ENCODE measurements at places on chromosomes 2 and 18. TPM values are rescaled to one million over a fixed set of nuclear protein-coding genes. Genes with fewer than 3 reads are reported as not detected.
A peak's percentile ranks its signal among the peaks of the same experiment; 100 is the strongest.

DNA sequence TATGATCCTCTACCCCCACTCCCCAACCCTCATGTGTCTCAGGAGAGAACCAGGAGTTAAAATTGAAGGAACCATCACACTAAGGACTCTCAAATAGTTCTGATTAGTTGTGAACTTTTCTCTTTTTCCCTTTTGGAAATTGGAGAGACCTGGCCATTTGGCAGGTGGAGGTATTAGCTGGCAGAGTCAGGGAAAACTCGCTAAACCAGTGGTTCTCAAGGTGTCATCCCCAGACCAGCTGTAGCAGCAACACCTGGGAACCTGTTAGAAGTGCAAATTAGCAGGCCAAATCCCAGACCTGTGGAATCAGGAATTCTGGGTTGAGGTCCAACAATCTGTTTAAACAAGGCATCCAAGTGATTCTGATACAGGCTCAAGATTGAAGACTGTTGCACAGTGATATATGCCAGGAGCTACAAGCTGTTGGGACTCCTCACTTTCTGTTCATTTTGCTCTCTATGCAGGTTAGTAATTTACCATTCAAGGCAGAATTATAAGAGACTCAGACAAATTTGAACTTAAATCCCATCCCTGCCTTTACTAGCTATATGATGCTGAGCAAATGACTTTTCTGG, 2.8 kb upstream of the TMEM131 start:
- no peak overlapping the region for H3K4me3 ChIP-seq
- no peaks in the 10 kb centered on the region for H3K27me3 ChIP-seq
- no peak for DNase-seq
- H3K4me1 ChIP-seq = peaks cover 12% of the 10 kb centered on the region

- H3K27me3 ChIP-seq = no peaks in the 10 kb centered on the region
- H3K4me3 ChIP-seq = no peak overlapping the region
- no peak overlapping the region for H3K27ac ChIP-seq
- H3K36me3 ChIP-seq = no peaks in the 10 kb centered on the region
- no peaks in the 10 kb centered on the region for H3K4me1 ChIP-seq
- no peak for DNase-seq
These were observed 757.6 kb downstream of the NR4A2 start for GRCh38 chr2:155574941-155575340.

LAMA1 gene
- 0.67 TPM for total RNA-seq

FARP2 gene
- total RNA-seq = 30.9 TPM

- no peak for DNase-seq
- no peak overlapping the region for H3K27ac ChIP-seq
- no peaks in the 10 kb centered on the region for H3K36me3 ChIP-seq
- no peaks in the 10 kb centered on the region for H3K27me3 ChIP-seq
- no peaks in the 10 kb centered on the region for H3K4me1 ChIP-seq
These were observed 19.3 kb downstream of the TTC39C start for GRCh38 chr18:24033641-24034412.

DNA sequence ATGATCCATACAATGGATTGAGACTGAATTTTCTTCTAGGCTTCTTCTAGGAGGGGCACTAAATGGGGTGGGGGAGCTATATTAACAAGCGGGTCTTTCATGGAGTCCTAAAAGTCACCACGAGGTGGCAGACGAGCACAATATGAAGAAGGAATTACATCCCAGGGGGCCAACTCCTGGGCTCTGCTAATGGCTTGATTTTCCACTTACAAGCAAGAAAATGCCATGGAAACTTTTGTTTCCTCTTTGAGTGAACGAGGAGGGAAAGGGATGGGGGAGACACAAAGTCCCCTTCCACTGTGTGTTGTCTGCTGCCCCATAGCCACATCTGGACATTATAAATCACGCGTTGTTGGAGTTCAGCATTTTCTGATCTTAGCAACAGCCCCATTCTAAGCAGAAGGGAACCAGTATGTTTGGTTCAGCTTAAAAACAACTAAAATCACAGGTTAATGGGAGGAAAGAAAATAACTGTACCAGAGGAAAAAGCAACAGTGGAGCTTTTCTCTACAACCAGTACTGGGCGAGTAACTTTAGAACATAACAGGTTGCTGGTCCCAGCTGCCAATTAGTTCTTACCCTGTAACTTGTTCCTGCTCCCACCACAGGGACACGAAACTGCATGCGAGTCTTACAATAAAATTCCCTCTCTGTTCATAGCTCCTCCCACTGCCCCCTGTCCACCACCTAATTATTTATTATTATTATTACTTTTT, 285.0 kb upstream of the PARD3B start:
- H3K27ac ChIP-seq = no peak overlapping the region
- no peaks in the 10 kb centered on the region for H3K36me3 ChIP-seq
- no peaks in the 10 kb centered on the region for H3K27me3 ChIP-seq
- DNase-seq = peak; percentile 48
- H3K4me3 ChIP-seq = no peak overlapping the region
